ENCODE measurements at places on chromosomes 6 and 20.

- no peak for DNase-seq
Observed at GRCh38 chr6:104118274-104118673, 741.4 kb downstream of the HACE1 start.

GRCh38 chr20:3767110-3767426, 485 bp downstream of the ADISSP start:
- DNase-seq: no peak

GRCh38 chr6:142400495-142400894, 98.7 kb downstream of the ADGRG6 start:
- DNase-seq: no peak

DNA sequence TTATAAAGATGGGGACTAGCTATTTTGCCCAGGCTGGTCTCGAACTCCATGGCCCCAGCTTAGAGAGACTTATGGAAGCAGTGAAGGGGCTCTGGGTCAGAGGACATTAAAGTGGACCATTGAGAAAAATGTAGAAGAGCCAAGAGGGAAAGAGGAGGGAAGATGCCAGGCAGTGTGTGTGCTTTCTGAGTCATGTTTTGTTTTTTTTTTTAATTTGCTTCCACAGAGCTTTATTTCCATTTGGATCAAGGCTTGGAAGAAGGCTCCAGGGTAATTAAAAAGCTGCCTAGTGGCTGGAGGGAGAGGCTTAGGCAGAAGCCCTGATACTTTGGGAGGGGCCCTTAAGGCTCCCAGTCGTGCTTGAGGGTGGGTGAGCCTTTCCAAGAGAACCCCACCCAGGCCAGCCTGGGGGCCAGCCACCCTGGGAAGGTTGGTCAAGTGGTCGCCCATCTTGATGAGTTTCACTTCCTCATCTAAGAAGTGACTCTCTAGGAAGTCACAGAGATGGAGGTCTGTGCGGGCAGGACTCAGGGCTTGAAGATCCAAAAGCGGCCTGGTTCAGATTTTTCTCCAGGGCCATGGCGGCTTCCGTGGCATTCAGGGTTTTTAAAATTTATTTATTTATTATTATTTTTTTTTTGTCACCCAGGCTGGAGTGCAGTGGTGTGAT, 3.0 kb upstream of the ZNF335 start:
- DNase-seq: no peak

- no peak for DNase-seq
Observed at GRCh38 chr20:51363378-51363777, 179.1 kb downstream of the NFATC2 start.

DNA sequence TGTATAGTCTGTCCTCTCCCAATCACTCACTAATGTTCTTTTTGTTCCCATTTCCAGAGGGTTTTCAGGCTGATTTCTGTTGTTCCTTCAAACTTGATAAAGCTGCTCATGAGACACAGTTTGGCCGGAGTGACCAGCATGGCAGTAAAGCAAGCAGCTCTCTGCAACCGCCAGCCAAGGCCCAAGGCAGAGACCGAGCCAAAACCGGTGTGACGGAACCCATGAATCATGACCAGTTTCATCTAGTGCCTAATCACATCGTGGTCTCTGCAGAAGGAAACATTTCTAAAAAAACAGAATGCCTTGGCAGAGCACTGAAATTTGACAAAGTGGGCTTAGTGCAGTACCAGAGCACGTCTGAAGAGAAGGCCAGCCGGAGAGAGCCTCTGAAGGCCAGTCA, 14.8 kb upstream of the RPL7L1 start:
- no peak for DNase-seq

DNA sequence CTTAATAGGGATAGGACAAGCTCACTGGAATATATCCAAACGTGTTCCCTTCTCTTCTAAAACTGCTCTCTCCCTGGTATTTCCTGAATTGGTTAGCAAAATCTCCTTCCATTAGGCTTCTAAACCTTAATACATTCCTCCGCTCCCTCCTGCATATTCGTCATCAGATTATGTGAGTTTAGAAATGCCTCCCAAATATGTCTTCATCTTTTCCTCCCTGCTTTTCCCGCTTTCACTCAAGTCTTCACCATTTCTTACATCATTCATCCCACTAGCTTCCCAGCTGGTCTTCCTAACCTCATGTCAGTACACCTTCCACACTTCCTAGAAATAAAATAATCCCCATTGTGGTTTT, 26.9 kb downstream of the SLC22A16 start:
- no peak for DNase-seq

DNA sequence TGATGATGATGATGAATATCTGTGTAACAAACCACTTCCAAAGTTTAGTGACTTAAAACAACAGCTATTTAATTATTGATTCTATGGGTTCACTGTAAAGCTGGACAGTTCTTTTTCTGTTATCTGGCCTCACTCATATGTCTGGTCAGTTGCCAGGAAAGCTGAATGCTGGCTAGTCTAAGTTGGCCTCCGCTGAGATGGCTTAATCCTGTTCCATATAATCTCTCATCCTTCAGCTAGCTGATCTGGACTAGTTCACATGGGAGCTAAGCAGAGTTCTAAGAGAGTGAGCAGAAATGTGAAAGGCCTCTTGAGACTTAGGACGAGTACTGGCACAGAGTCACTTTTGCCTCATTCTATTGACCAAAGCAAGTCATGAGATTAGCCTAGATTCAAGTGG, 334.7 kb upstream of the FLRT3 start:
- DNase-seq: peak; percentile 33

- DNase-seq: no peak
Observed at GRCh38 chr6:126944512-126944911, 174.0 kb upstream of the RSPO3 start.

- no peak for DNase-seq
Observed at GRCh38 chr6:33217681-33218080, 9.4 kb downstream of the RING1 start.

- no peak for DNase-seq
Observed at GRCh38 chr6:95120984-95121383, 456.4 kb upstream of the MANEA start.

DNA sequence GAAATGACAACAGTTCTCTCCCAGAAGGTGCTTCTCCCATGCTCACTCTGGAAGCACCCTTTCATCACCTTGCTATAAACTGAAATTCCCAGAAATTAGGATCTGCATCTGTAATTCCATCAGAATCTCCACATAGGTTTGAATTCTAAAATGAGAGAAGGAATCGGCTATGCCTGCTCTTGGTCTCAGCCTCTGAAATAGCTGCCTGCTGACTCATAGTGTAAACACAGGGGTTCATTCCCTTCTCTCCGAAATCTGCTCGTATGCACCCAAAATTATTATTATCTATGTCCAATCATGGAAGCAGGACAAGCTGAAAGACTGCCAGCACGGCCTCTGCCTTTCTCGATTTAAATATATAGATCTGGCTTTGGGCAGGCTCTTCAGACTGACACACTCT, 74.6 kb upstream of the TAB2 start:
- no peak for DNase-seq

- no peak for DNase-seq
Observed at GRCh38 chr6:109260701-109261100, 121.6 kb downstream of the CD164 start.

Data from SK-N-DZ (cell line).